Osteoblast (primary cell): ENCODE measurements at places on chromosomes 4 and X. TPM values are rescaled to one million over a fixed set of nuclear protein-coding genes. Genes with fewer than 3 reads are reported as not detected.
A peak's percentile ranks its signal among the peaks of the same experiment; 100 is the strongest.

DNA sequence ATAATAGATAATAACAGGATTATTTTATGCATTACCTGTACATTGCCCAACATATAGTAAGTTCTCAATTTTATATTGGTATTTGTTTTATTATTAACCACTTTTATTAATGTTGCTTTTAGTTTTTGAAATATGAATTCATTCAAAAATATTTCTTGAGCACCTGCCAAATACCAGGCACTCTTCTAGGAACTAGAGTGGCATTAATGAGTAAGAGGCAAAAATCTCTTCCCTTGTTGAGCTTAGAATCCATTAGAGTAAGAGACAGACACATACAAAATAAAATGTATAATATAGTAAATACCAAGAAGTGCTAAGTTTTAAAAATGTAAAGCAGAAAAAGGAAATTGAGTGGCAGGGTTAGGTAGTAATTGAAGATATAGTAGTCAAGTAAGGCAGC, 45.8 kb downstream of the TET2 start:
- no peak for DNase-seq

Gene KLHL13
- 10.3 and 13.8 TPM in 2 replicates for total RNA-seq

- no peak for DNase-seq
Measured at GRCh38 chr4:18106620-18107019, 85.1 kb upstream of the LCORL start.

Gene TENT5D
- total RNA-seq = under 0.01 TPM in 1 of 2 replicates, not detected in the other

GRCh38 chr4:44927399-44928380, 201.3 kb upstream of the GNPDA2 start:
- DNase-seq = no peak

DNA sequence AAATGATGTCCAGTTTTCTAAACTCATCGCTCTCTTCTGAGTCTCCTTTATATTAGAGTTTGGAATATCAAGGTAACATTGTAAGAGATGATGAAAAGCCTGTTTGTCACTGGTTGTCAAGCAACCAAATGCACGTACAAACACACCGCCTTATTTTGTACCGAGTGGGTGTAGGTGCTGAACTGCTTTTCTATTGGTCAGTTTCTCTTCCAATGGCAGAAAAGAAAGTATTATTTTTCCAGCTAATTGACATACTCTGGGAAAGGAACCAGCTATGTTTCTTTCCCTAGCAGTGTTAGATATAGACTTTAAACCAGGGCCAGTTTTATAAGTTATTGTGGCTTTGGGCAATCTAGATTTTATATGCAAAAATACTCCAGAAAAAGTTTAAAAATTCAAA, 6.6 kb upstream of the PPM1K start:
- peak; percentile 62 for DNase-seq

DNA sequence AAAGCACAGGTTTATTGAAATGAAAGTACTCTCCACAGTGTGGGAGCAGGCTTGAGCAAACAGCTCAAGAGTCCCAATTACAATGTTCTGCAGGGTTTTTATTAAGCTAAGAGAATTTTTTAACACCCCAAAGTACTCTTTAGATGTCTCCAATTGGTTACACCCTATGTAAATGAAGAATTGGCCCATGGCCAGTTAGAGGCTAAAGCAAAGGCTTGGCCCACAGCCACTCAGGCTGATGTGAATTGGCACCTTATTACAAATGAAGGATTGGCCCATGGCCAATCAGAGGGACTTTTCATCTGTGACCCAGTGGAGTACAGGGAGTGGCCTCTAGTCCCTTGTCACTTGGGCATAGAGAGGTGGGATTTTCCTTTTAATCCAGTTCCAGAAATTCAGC, 30.1 kb upstream of the IQCM start:
- no peak for DNase-seq

GRCh38 chrX:40154250-40154852, 56.6 kb upstream of the BCOR start:
- peak; percentile 97 for DNase-seq

- DNase-seq = peak; percentile 99
Measured at GRCh38 chr4:1683736-1684505, at the start of gene FAM53A. FAM53A (minus strand) TSS chr4:1684313; CDS start chr4:1668741, 15,572 bp downstream.
